ENCODE measurements at places on chromosomes 13 and 19. TPM values are rescaled to one million over a fixed set of nuclear protein-coding genes. Genes with fewer than 3 reads are reported as not detected.

The SIGLEC8 gene
- total RNA-seq = not detected

The CBLC gene
- total RNA-seq = not detected

The ZNF543 gene
- 7.9 TPM for total RNA-seq

The FGF22 gene
- total RNA-seq = 3.9 TPM

The LRRC63 gene
- 0.43 TPM for total RNA-seq

The PLPPR3 gene
- 0.22 TPM for total RNA-seq

GRCh38 chr19:42140125-42140754 lies 8.0 kb upstream of the POU2F2 start:
- DNase-seq = no peak

DNA sequence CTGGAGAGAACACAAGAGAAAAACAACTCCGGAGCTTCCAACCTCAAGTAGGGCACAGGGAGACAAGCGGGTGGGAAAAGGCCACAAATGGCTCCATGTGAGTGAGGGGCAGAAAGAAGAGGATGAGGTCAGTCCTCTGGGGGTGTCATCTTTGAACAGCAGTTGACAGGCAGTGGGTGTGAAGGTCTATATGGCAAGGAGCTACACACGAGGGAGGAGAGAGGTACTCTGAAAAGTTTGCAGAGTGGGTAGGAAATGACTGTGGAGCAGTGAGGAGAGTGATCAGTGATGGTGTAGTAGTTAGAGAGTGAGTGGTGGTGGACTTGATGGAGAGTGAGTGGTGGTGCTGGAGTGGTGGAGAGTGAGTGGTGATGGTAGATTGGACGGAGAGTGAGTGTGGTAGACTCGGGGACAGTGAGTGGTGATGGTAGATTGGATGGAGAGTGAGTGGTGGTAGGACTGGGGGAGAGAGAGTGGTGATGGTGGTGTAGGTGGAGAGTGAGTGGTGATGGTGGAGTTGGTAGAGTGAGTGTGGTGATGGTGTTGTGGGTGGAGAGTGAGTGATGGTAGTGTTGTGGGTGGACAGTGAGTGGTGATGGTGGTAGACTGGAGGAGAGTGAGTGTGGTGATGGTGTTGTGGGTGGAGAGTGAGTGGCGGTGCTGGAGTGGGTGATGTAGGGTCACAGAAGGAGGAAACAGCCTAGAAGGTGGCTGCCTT lies 4.0 kb downstream of the TFDP1 start:
- DNase-seq = no peak

- no peak for DNase-seq
Measured at GRCh38 chr13:71039440-71039839, 827.6 kb downstream of the DACH1 start.

DNA sequence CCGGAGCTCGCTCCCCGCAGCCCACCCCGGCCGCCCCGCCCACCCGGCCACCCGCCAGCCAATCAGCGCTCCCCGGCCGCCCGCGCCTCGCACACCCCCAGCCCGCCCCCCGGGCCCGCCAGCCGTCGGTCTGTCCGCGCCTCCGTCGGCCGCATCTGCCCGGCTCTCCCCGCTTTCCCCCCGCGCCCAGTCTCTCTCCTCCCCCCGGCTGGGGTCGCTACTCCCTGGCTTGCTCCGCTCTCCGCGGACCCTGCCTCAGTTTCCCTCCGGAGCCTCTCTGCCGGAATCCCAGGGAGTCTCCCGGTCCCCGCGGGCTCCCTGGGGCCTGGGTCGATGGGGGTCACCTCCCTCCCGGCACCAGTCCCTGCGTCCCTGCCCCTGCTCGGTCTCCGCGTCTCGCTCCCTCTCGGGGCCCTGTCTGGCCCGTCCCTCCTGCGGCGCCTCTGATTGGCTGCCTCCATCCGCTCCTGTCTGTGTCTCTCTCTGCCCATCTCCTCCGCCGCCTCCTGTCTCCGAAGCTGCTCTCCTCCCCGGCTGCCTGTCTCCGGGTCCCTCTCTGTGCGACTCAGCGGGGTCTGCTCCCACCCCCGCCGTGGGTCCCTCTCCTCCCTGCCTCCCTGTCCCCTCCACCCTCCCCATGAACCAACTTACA lies 484 bp downstream of the IL11 start:
- no peak for DNase-seq

- no peak for DNase-seq
Measured at GRCh38 chr13:46637213-46637612, 84.2 kb downstream of the LRCH1 start.

- DNase-seq = peak; percentile 94
Measured at GRCh38 chr19:49580264-49581006, at the start of gene NOSIP. TSS of gene NOSIP (minus strand) at chr19:49580556. CDS start at chr19:49560691, 19,865 bp downstream.

DNA sequence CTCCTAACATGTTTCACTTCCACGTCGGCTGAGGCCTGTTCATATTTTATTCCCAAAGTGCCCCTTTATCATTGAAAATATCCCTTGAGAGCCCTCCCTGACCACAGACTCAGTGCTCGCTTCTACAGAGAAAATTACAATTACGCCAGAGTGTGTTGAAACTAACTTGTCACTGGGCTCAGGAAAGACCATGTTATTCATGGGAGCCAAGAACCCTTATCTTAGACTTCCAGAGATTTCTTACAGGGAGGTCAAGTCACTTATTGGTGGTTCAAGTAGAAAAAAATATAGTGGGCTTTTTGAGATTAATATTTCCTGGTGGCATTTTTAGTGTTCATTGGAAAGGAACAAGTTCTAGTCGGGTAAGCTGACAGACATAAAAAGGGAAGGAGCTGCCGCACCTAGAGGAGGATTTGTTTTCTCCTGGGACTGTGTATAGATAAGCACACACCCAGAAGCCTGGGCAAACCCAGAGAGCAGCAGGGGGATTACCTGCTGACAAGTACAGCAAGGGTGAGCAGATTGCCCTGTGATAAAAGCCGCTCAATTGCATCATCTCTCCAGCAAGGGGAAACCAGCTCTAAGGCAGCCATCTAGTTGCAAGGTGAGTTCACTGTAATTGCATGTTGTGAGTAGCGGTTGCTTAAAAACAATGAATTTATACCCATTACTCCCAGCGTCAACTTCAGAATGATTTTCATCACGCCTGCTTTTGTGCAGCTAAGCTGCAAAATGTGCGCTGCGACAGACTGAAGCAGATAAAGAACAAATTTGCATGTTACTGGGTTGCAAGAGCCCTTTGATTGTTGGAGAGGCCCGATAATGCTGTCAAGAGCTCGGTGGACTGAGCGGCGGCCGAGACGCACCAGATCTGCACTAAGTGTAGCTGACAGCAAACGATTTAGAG lies 46.2 kb downstream of the DCT start:
- DNase-seq = no peak

DNA sequence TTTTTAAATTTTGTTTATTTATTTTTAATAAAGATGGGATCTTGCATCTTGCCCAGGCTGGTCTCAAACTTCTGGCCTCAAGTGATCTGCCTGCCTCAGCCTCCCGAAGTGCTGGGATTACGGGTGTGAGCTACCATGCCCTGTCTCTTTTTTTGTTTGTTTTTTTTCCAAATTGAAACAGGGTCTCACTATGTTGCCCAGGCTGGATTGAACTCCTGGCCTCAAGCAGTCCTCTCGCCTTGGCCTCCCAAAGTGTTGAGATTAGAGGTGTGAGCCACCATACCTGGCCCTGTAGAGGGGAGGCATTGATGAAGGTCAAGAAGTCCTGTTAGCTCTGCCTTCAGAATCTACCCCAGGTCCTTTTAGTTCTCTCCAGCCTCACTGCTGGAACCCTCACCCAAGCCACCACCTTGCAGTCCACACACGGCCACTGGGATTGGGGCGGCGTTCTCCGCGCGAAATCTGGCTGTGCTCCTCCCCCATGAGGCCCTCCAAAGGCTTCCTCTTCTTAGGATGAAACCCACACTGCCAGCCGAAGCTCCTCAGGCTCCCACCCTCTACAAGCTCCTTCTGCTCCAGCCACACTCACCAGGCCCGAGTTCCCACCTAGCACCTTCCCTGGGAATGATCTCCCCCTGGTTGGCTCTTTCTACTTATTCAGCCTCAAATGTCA lies 34.9 kb downstream of the ACTN4 start:
- DNase-seq = no peak

DNA sequence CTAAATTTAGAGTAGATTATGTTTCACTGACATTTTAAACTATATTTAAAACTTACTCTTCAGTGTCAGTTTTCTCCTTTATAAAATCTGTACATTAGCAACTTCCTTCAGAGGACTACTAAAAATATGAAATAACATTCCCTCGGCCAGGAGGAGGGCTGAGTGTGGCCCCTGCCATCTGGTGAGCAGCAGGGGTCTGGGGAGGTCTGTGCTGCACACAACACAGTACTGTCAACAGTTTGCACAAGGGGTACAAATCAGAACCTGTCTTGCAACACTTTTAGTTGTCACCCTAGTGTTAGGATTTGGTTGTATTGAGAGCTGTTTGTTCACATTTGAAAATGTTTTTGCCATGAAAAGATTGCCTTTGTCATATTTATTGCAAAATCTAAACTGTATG lies 48.9 kb downstream of the TPP2 start:
- DNase-seq = no peak

DNA sequence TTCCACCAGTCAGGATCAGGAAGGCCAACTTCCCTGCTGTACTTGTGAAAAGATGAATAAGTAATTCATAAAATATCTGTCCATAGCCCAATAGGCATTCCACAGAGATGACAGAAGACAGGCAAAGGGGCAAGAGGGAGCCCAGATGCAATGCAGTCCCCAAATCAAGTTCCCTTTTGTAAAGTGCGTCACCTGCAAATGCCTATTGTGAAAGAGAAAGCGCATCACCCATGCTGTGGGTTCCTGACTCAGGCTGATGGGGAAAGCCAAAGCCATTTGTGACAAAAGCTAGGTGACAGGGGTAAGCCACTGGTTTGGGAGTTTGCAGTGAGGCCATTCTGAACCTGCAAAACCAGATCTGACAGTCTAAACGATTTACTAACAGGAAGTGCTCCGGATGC lies 157.5 kb upstream of the ZNF536 start:
- DNase-seq = no peak

DNA sequence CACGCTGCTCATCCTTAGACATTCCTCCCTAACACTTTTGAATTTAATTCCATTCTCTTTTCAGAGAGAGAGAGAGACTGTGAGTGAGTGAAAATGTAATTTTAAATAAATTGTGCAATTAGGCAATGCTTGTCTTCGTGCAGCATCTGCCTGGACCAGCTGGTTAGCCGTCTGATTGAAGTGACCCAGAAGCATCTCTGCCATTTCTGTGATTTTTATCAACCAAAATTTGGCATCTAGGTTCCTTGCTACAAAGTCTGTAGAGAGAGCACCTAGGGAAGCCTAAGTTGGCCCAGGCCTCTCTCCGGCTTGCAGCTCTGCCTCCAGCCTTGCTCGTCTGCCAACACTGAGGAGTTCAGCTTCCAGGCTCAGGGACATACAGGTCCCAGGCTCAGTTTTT lies 138.6 kb upstream of the GPR12 start:
- no peak for DNase-seq

- DNase-seq = no peak
Measured at GRCh38 chr19:51470966-51471365, 7.4 kb upstream of the CEACAM18 start.

DNA sequence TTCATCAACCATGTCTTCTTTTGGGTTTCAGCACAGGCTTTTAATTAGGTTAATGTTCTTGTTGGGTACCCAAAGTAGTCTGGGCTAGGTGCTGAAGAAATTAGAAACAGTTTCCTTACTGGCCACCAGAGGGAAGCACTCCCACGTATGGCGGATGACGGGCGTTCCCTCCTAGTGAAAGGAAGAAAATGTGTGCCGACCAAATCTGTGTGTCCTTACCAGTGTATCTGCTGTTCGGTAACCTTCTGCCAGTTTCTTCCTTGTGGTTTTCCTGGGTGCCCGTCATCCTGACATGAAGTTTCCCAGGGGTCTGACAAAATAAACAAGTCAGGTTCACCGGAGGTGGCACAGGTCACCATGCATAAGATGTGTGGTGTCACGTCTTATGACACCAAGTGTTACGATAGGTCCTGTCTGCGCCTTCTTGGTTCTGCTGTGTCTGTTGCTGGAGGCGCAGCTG lies 6.0 kb upstream of the WDR88 start:
- DNase-seq = peak; percentile 46

DNA sequence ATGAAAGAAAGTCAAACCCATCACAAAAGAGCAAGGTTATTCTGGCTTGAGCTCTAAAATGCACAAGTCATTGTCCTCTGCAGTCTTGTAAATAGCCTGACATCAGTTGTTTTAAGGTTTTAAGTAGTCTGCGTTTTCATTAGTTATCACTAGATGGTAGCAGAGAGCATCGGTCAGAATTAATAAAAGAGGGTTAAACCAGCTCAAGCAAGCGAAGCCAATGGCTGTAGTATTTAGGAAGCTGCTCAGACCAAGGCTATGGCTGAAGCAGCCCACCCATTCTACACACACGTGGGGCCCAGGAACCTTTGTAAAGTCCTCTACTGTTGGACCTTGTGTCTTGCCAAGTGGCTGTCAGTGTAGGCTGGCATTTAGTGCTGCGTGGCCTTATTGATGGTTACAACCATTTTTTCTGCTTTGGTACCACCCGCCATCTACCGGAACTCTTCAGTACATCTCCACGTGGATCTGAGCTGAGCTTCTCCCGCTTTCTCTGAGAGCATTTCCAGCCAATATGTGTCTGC lies 13.3 kb upstream of the ZNF57 start:
- no peak for DNase-seq

DNA sequence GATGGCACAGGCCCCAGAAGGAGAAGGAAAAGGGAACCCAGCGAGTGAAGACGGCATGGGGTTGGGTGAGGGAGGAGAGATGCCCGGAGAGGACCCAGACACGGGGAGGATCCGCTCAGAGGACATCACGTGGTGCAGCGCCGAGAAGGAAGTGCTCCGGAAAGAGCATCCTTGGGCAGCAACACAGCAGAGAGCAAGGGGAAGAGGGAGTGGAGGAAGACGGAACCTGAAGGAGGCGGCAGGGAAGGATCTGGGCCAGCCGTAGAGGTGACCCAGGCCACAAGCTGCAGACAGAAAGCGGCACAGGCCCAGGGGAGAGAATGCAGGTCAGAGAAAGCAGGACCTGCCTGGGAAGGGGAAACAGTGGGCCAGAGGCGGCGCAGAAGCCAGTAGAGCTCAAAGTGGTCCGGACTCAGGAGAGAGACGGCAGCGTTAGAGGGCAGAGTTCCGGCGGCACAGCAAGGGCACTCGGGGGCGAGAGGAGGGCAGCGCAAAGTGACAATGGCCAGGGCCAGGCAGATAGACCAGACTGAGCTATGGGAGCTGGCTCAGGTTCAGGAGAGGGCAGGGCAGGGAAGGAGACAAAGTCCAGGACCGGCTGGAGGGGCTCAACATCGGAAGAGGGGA lies 1.1 kb downstream of the PPP1R12C start:
- DNase-seq = peak; percentile 26

DNA sequence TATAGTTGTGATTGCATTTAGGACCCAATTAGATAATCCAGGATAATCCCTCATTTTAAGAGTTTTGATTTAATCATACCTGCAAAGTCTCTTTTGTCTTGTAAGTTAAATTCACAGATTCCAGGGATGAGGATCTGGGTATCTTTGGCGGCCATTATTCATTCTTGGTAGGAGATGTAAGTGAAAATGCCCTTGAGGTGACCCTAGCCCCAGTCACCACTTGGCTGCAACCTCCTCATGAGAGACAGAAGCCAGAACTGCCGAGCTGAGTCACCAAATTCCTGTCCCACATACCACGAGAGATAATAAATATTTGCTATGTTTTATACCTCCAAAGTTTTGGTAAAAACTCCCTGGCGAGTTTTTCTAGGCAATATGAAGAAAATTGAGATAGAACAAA lies 389.4 kb downstream of the RFC3 start:
- DNase-seq = no peak
